Memory B cell (primary cell): ENCODE measurements at places on chromosomes 7 and 10.

DNA sequence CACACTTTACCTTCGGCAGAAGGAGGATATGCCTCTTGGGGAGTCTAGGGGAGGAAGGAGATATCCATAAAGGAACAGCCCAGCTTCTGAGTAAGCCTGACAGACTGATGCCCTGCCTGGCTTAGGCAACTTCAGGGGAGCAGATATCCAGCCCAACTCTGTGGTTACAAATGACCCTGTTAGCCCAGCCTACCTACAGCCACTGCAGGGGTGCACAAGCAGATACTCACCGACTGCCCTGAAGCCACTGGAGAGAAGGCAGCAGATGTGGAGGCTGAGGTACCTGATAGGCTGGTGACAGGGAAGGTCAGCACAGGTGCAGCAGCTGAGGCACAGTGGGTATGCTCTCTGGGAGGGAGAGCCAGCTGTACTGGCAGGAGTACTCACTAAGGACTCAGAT, 770.2 kb downstream of the GRID1 start:
- DNase-seq = no peak
- no peak overlapping the region for H3K27ac ChIP-seq
- no peaks in the 10 kb centered on the region for H3K36me3 ChIP-seq
- no peak overlapping the region for H3K4me3 ChIP-seq

- H3K27ac ChIP-seq = no peak overlapping the region
- H3K27me3 ChIP-seq = peaks cover 8% of the 10 kb centered on the region
- H3K4me1 ChIP-seq = no peaks in the 10 kb centered on the region
- no peak for DNase-seq
Observed at GRCh38 chr7:105916603-105917002, 40.2 kb upstream of the ATXN7L1 start.

- no peak overlapping the region for H3K4me3 ChIP-seq
- H3K36me3 ChIP-seq = no peaks in the 10 kb centered on the region
- DNase-seq = no peak
- H3K27me3 ChIP-seq = peaks cover 4% of the 10 kb centered on the region
Observed at GRCh38 chr10:126647116-126647515, 23.4 kb downstream of the C10orf90 start.

- H3K36me3 ChIP-seq = no peaks in the 10 kb centered on the region
- no peak overlapping the region for H3K4me3 ChIP-seq
- no peak overlapping the region for H3K27ac ChIP-seq
- H3K4me1 ChIP-seq = no peaks in the 10 kb centered on the region
Observed at GRCh38 chr7:9022456-9022855, 589.0 kb downstream of the NXPH1 start.

GRCh38 chr7:47516985-47517600, 64.8 kb downstream of the TNS3 start:
- no peak overlapping the region for H3K4me3 ChIP-seq
- H3K4me1 ChIP-seq = peaks cover 7% of the 10 kb centered on the region
- peaks cover 2% of the 10 kb centered on the region for H3K36me3 ChIP-seq
- peak overlapping the region; percentile 39 for H3K27ac ChIP-seq
- no peak for DNase-seq

DNA sequence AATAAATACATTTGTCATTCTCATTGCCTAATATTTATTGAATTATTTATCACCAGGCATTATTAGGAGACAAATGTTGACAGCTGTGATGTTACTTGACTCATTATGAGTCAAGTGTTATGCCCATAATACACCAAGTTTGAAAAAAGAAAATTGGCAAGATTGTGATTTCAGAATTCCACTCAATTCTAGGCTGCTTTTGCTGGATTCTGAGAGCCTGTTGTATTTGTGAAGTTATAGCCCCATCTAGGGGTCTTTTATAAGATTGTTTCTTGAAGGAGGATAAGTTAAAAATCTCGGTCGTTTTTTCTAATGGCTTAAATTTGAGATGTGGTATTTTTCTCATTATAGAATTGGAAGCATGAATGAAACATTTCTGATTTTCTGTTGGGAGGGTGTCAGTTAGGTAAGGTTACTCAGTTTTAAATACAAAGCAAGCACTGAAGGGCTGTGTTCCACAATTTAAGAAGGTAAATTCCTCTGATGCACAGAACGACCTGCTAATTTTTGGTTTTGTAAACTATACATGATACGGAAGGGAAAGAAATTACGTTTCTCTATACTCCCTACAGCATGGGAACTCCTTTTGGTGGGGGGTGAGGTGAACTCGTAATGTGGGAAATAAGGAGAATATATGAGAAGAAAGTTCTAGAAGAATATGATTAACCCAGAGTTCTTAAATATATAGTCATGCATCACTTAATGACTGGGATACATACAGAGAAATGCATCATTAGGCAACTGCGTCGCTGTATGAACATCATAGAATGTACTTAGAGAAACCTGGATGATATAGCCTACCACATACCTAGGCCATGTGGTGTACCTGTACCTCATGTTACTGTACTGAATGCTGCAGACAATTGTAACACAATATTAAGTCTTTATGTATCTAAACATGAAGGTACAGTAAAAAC, 2.6 kb downstream of the STK31 start:
- H3K4me3 ChIP-seq = no peak overlapping the region
- no peaks in the 10 kb centered on the region for H3K27me3 ChIP-seq
- H3K4me1 ChIP-seq = no peaks in the 10 kb centered on the region

DNA sequence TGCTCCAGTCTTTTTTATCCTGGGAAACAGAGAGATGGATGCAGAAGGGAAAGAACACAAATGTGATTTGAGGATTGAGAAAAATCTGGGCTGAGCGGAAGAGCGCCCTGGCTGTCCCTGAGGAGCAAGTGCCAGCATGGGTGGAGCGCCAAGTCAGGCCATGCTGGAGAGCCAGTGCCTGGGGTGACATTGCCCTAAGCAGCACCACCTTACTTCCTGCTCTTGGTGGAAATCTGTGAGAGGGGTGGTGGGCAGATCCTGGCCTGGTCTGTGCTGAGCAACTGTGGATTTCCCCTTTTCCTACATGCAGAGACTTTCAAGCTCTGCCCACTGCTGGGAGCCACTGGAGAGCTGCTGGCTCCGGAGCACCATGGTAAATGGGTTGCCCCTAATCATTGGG, 36.9 kb downstream of the DDIT4 start:
- peaks cover 10% of the 10 kb centered on the region for H3K4me1 ChIP-seq
- no peaks in the 10 kb centered on the region for H3K36me3 ChIP-seq
- no peak for DNase-seq
- H3K27ac ChIP-seq = peak overlapping the region; percentile 64
- H3K27me3 ChIP-seq = no peaks in the 10 kb centered on the region

DNA sequence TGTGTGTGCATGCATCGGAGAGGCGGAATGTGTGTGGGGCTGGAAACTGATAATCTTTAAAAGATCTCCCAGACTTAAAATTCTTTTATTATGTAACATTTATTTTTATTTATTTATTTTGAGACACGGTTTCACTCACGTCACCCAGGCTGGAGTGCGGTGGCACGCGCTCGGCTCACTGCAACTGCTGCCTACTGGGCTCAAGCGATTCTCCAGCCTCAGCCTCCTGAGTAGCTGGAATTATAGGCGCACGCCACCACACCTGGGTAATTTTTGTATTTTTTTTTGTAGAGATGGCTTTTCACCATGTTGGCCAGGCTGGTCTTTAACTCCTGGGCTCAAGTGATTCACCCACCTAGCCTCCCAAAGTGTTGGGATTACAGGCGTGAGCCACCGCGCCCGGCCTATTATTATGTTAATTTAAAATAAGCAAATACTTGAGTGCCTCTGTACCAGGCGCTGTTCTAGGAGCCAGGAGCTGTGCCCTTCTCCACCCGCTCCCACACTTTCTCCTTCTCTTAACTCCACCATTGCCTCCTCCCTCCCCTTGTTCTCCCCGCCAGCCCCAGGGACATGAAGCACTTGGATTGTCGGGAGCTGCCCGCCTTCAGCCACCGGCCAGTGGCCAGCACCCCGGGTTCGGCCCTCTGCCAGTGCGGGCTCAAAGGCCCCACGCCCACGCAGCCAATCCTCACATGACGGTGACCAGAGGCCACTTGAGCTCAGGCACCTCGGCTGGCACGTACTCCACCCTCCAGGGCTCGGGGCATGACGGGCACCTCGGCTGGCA, 163.6 kb downstream of the DNAJB6 start:
- no peak overlapping the region for H3K27ac ChIP-seq
- no peak overlapping the region for H3K4me3 ChIP-seq
- peaks cover 12% of the 10 kb centered on the region for H3K27me3 ChIP-seq
- H3K4me1 ChIP-seq = peaks cover 4% of the 10 kb centered on the region
- no peaks in the 10 kb centered on the region for H3K36me3 ChIP-seq

DNA sequence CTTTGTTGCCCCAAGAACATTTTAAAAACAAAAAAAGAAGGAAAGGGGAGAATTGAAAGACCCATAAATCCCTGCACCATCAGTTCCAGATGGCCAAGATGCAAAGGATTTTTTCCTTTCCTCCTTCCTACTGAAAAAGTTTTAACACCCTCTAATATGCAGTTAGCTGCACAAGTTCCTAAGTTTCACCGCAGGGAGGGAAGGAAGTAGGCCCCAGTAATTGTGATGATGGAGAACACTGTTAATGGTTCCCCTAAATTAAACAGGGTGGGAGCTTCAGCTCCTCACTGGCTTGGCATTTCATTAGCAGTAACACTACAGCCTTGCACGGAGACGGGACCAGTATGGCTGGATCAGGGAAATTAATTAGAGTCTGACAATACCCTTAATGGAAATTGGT, 63.7 kb upstream of the PPIF start:
- no peak for DNase-seq
- no peaks in the 10 kb centered on the region for H3K27me3 ChIP-seq
- H3K27ac ChIP-seq = peak overlapping the region; percentile 91

DNA sequence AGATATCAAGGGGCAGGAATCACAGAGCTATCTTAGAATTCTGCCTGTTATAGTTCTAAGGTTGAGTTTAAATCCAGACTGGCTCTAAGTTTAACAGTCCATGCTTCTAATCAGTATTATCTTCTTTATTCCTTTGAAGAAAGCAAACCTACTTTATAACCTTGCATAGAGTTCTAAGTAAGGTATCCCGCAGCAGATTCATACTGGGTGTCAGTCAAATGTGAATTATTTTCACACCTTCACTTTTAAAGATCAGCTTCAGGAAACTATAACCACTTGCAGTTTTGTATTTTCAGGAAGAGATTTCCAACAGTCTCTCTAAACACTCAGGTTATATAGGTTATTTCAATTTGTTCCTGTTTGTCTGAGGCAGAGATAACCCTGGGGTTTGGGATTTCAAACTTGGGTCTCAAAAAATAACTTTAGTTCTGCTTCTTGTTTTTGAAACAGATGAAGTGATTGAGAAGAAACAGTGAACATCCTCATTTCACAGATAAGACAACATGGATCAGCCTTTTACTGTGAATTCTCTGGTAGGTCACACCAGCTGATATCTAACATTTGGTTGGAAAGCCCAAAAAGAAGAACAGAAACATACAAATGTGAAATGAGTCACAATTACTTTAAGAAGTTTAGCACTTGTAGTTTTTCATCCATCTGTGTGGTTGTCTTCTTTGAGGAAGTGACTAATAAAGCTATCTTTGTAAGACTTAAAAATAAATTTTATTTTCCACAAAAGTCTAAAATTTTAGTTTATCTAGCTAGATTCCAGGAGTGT, 21.4 kb downstream of the STAMBPL1 start:
- H3K27ac ChIP-seq = peak overlapping the region; percentile 92
- no peaks in the 10 kb centered on the region for H3K27me3 ChIP-seq
- peaks cover 36% of the 10 kb centered on the region for H3K4me1 ChIP-seq
- peak overlapping the region; percentile 21 for H3K4me3 ChIP-seq
- DNase-seq = peak; percentile 52

DNA sequence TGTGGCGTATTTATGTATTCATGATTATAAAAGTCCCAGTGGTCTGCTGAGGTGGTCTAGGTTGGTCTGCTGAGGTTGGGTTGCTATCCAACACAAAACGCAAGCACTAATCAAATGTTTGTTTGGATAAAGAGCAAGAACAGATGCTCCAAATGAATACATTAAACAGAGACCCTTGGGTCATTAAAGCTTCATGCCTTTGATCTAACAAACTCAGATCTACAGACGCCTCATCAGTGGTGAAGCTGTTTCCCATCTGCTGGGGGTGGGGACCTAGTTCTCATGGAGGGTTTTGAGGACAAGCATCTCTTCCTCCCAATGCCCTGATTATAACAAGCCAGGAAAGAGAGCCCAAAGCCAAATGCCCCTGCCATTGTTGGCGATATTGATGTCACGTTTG, 786.7 kb downstream of the NRG3 start:
- H3K36me3 ChIP-seq = no peaks in the 10 kb centered on the region
- no peaks in the 10 kb centered on the region for H3K4me1 ChIP-seq

- no peaks in the 10 kb centered on the region for H3K4me1 ChIP-seq
- H3K27me3 ChIP-seq = peaks cover 11% of the 10 kb centered on the region
- H3K36me3 ChIP-seq = no peaks in the 10 kb centered on the region
- H3K4me3 ChIP-seq = no peak overlapping the region
Observed at GRCh38 chr7:107995184-107996071, 7.5 kb downstream of the LAMB1 start.

- H3K27ac ChIP-seq = no peak overlapping the region
- H3K36me3 ChIP-seq = no peaks in the 10 kb centered on the region
- H3K4me3 ChIP-seq = no peak overlapping the region
- no peak for DNase-seq
- H3K27me3 ChIP-seq = no peaks in the 10 kb centered on the region
Observed at GRCh38 chr10:24790599-24790998, 66.9 kb upstream of the ARHGAP21 start.

DNA sequence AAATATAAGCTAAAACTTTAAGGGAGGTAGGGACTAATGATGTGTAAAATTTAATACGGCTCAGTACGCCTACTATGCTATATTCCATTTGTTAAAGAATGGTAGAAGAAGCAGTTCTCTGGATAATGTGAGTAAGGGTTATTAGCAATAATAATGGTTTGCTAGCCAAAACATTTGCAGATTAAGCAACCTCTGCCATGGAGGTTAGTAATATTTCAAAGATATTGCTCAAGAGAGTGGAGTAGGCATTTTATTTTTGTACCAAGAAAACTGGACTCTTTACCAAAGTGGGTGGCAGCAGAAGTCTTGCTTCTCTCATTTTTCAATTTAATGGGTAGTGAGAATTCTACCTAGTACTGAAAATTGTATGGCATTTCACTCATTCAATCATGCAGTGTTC, 158.9 kb upstream of the TMEM106B start:
- DNase-seq = no peak
- H3K27ac ChIP-seq = no peak overlapping the region
- no peaks in the 10 kb centered on the region for H3K4me1 ChIP-seq
- no peak overlapping the region for H3K4me3 ChIP-seq

GRCh38 chr10:131003455-131003854, 308.1 kb downstream of the TCERG1L start:
- H3K36me3 ChIP-seq = no peaks in the 10 kb centered on the region
- no peak for DNase-seq
- H3K4me1 ChIP-seq = no peaks in the 10 kb centered on the region
- no peak overlapping the region for H3K27ac ChIP-seq
- peaks cover 2% of the 10 kb centered on the region for H3K27me3 ChIP-seq
- H3K4me3 ChIP-seq = no peak overlapping the region
